ENCODE measurements at places on chromosomes 2 and 18.

DNA sequence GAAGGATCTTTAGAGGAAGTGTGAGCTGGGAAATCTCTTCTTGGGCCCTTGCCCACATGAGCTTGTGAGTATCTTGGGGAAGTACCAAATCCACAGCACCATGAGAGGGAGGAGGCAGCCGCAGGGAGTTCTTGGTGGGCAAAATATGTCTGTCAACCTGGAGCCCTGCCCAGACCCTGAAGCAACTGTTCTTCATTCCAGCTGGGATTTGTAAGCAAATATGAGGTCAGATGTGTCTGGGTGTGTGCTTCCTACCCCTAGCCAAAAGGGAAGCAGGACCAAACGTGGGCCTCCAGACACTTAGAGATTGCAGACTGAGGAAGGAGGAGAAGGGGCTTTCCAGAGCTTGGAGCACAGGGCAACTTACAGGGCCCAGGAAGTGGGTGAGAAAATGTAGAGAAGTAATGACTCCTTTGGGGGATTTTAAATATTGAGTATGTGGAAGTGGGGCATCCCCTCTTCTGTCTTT lies 41.9 kb downstream of the TMEM247 start:
- DNase-seq: no peak

DNA sequence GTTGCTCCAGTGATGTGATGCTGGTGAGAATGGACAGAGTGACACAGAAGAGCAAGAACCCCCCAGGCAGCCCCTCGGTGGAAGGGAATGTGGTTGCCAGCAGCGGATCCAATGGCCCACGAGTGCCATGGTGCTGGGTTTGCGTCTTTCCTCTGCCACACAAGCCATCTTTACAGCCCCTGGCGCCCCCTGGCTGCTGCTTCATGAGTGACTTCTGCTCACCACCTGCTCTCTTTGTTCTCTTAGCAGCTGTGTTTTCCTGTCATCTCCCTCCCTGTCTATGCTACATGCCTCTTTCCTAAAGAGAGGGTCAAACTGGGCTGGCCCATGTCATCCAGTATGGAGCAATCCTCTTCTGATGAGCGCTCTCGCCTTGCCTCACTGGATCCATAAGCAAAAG lies 300.0 kb upstream of the SMIM21 start:
- DNase-seq: no peak

DNA sequence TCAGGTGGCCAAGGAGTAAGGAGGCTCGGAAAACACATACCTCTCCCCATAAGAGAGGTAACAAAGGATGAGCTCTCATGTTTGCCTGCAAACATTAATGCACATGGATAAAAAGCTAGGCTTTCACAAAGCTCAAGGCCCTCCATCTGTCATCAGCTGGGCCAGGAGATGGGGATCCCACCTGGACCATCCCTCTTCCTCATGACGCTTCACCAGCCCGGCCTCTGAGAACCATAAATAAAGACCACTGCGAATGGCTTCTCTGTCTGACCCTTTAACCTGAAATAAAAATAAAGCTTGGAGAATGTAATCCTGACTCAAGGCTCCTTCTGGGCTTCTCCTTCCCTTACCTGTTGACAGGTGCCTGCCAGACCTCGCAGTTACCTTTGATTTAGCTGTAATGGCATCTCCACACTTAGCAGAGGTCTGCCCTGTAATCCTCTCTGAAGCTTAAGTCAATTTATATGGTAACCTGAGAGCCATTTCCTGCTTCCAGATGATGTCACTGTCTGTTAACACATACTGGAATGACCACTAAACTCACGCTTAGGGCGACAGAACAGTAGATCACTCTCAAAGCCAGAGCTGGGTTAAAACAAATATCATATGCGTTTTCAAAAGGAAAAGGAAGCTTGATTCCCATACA lies 29.3 kb upstream of the FOXI3 start:
- no peak for DNase-seq

DNA sequence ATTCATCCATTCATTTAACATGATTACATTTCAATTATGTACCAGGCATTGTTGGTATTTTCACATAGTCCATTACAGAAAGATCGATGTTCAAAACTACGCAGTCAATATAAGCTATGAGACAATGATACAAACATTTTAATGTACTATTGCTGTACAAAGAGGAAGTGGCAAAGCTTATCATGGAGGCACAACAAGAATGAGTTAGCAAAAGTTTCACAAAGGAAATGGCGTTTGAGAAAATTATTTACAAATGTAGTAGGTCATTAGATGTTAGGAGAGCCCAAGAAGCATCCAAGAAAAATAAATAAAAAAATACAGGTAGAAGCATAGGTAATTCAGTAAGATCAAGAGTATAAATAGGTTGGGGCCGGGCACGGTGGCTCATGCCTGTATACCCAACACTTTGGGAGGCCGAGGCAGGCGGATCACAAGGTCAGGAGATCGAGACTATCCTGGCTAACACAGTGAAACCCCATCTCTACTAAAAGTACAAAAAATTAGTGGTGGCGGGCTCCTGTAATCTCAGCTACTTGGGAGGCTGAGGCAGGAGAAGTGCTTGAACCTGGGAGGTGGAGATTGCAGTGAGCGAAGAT lies 1730.8 kb upstream of the CELF4 start:
- DNase-seq: no peak

DNA sequence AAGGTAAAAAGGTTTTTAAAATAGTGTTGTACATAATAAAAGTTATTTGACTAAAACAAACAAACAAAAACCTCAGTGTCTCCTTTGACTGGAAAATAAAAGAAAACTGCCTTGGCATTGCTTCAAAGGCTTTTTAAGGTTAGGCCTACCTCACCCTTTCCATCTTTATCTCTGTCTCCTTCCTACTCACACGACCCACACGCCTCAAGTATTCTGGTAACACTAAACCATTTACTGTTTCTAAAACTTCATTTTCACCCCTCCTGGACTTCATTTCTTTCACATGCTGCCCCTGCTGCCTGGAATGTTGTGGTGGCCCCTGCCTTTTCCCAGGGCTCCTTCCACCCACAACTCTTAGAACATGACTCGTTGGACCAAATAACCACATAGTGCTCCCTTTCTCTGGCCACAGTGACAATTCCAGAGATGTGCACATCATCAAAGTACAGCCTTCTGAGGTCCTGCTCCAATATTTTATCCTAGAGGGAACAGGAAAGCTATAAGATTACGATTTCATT lies 54.0 kb downstream of the ERBB4 start:
- no peak for DNase-seq

DNA sequence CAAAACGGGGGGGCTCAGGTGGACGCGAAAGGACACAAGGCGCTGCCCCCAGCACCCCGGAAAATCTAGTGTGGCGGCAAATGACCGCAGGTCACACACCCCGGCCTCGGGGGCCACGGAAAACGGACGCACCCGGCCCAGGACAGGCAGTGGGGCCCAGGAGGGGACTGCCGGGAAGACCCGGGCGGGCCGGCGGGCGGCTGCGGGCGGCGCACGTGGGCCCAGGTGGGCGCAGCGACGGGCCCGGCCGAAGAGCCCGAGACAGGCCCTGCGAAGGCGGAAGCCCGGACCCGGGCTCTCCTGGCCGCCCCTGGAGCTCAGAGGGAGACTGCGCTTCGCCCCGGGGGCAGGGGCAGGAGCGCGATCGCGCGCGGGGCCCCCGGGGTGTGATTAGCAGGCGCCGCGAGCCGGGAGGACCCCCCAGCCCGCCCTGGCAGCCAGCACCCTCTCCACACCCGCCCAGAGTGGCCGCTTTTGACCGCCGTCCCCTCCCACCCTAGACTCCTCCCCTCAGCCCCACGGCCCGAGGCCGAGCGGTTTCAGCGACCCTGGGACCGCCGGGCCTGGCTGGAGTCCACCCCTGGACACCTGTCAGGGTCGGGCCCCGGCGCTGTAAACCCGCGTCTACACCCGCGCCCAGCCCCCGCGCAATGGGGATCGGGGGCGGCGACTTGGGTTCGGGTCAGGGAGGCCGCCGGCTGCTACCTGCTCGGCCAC lies 773 bp downstream of the MBP start:
- DNase-seq: no peak

DNA sequence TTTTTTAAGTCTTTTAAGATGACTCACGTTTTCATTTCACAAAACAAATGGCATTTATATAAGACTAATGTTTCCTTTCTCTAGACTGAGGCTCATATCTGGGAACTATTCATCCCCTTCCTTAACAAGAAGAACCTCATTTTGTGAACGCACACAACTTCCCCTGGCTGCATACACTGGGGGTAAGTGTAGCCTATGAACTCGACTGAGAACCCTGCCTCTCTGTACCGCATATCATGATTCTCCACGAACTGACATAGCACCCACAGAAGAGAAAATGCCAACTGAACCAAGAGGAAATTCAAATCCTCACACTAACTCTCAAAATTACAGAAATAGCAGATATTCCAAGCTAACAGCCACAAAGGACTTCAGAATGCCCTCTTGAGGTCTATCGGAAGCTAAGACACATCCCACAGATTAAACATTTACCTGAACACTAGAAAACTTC lies 236.7 kb downstream of the TCF4 start:
- DNase-seq: no peak

DNA sequence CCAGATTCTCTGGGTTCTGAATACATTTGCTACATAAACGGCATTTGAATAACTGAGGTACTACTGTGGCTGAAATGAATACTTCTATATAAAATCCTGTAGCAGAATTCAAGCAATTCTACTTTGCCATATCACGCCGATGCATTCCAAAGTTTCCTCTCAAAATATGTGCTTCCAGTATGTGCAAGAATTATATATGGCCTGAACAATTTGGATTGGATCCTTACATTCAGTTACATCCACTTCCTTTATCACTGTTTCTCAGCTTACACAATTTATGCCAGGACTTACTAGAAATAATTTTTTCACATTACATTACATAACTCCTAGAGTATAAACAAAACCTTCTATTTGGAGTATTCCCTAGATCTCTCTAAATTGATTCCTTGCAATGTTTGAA lies 46.3 kb upstream of the STAT4 start:
- no peak for DNase-seq

Data from activated T-cell treated with anti-CD3 and anti-CD28 coated beads for 4 hours (primary cell).